ENCODE measurements at places on chromosomes 7 and 10. TPM values are rescaled to one million over a fixed set of nuclear protein-coding genes. Genes with fewer than 3 reads are reported as not detected.

Gene EGFR
- total RNA-seq = 4.5 TPM

Gene CDH23
- total RNA-seq = 4.3 TPM

GRCh38 chr10:112177247-112177646, 6.3 kb downstream of the GPAM start:
- no peak for DNase-seq

GRCh38 chr10:21296575-21297355, 228.7 kb downstream of the SKIDA1 start:
- DNase-seq = no peak

DNA sequence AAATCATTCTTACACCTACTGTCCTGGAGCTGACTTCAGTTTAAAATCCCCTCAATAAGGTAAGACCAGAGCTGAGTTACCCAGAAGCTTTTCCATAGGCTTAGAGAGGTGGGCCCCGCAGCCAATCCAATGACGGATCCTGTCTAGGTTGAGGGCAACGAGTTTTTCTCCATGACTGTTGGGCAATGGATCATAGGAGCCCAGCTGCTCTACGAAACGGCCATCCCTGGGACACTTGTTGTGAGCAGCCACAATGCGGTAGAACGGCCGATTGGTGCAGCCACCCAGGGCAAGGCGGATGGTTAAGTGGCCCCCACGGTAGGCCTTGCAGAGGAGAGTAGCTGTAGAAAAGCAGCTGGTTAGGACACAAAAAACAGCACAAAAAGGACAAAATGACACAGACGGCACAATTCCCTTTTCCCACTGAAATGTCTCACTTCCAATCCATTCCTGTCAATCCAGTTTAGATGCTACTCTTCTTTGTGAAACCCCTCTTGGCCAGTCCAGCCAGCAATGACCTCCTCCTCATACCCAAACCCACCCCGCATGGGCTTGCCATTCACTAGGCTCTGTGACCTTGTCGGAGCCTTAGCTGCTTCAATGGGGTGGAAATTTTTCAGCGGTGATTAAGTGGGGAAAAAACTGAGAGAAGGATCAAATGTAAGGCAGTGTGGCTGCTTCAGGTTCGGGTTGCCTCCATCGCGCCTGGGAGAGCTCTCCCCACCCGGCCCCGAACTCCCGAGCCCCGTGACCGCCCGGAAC, 580 bp downstream of the MRPS16 start:
- DNase-seq = peak; percentile 54

DNA sequence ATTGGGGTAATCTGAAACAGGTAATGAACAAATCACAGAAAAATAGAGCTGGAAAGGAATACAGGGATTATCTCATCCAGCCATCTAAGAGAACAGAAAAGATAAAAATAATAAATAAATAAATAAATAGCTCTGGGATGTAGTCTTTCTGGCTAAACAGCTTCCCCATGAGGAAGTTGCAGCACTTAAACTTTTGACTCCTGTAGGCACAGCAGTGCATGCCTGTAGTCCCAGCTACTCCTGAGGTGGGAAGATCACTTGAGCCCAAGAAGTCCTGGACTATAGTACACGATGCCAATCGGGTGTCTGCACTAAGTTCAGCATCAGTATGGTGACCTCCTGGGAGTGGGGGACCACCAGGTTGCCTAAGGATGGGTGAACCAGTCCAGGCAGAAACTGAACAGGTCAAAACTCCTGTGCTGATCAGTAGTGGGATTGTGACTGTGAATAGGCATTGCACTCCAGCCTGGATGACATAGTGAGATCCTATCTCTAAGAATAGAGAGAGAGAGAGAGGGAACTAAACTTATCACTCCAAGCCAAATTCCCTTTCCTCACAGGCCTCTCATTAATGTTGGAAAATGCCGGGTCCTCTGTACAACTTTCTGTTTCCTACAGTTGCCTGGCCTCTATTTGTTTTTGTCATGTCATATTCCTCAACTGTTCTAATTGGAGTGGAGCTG, 61.7 kb upstream of the CDK13 start:
- DNase-seq = no peak

DNA sequence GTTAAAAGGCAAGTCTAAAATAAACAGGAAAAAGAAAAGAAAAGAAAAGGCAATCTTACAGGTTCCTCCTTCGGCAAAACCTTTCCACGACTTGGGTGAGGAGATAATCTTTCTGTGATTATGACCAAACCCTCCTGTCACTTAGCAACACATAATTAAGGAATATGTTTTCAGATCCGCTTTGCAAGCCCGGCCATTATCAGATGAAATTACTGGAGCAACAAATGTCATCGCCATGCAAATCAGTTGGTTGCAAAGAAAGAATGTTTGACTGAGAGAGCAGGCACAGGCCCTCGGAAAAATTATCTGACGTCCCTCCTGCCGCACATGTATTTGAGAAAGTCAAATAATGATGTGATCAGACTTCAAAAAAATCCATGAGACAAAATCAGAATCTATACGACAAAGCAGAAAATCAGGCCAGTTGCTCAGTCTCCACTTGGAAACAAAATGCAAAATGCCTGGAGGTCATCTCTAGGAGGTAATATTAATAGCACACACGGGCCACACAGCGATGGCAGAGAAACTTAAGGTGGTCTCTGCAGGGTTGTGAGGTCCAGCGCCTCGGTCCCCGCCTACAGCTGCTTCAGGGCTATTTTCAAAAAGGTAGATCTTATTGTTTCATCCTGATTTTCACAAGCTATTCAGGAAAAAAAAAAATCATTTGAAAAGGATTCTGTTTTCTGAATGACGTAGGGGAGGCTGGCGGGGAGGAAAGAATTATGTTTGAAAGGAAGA, 82.7 kb downstream of the ZRANB1 start:
- no peak for DNase-seq
